ENCODE measurements at places on chromosomes 2 and 18.

DNA sequence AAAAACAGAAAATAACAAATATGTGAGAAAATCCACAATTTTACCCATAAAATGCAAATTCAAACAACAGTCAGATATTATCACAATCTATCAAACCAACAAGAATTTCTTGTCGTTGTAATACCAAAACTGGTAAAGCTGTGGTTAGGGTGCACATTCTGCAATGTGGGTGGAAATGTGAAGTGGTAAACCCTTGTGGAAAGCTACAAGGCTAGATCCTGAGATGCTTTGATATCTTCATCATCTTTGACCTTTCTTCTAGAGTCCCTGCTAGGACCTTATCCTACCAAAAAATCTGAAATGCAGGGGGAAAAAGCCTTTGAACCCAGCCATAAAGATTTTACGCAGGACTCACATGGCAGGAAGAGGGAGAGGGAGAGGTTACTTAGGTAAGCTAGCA is 17.2 kb upstream of the ATG16L1 start:
- H3K4me1 ChIP-seq, result no peaks in the 10 kb centered on the region
- H3K27me3 ChIP-seq, result no peaks in the 10 kb centered on the region

DNA sequence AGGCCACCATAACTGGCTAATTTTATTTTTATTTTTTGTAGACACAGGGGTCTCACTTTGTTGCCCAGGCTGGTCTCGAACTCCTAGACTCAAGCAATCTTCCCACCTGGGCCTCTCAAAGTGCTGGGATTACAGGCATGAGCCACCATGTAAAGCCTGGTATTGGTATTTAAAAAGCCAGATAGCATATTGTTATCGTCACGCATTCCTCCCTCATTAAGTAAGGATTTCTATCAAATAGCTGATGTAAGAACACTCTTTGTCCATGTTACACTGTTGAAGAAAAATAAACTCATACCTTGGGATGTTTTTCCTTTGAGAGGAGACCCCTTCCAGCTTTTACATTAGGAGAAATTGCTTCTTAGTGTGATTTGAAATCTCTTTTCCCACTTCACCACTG is 39.2 kb upstream of the DARS1 start:
- no peaks in the 10 kb centered on the region for H3K36me3 ChIP-seq
- H3K27ac ChIP-seq, result no peak overlapping the region
- no peak for DNase-seq
- no peaks in the 10 kb centered on the region for H3K27me3 ChIP-seq
- peaks cover 11% of the 10 kb centered on the region for H3K4me1 ChIP-seq
- no peak overlapping the region for H3K4me3 ChIP-seq

DNA sequence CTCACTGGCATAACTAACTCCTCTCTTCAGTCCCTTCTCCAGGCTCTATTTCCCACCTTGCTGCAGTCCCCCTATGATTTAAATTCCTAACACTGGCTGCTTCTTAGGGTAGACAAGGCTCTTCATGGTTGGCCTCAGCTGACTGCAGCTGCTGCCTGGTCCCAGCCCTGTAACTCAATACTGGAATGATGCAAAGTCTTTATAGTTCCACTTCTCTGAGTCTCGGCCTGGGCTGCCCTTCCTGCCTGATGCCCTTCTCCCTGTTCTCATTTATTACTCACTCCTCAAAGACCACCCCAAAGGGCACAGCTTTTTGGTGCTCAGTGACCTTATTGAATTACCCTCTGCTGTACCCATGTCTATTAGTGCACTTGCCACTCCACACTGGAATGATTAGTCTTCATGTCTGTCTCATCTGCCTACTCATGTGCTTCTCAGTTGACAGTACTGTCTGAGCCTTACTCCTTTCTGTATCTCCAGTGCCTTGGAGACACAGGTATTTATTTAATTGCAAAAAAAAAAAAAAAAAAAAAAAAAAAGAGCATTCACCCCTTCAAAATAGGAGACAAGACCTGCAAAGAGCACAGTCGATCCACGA is 199.4 kb upstream of the REV1 start:
- H3K36me3 ChIP-seq, result no peaks in the 10 kb centered on the region
- H3K4me3 ChIP-seq, result no peak overlapping the region
- no peaks in the 10 kb centered on the region for H3K27me3 ChIP-seq
- H3K4me1 ChIP-seq, result no peaks in the 10 kb centered on the region
- no peak overlapping the region for H3K27ac ChIP-seq
- no peak for DNase-seq

DNA sequence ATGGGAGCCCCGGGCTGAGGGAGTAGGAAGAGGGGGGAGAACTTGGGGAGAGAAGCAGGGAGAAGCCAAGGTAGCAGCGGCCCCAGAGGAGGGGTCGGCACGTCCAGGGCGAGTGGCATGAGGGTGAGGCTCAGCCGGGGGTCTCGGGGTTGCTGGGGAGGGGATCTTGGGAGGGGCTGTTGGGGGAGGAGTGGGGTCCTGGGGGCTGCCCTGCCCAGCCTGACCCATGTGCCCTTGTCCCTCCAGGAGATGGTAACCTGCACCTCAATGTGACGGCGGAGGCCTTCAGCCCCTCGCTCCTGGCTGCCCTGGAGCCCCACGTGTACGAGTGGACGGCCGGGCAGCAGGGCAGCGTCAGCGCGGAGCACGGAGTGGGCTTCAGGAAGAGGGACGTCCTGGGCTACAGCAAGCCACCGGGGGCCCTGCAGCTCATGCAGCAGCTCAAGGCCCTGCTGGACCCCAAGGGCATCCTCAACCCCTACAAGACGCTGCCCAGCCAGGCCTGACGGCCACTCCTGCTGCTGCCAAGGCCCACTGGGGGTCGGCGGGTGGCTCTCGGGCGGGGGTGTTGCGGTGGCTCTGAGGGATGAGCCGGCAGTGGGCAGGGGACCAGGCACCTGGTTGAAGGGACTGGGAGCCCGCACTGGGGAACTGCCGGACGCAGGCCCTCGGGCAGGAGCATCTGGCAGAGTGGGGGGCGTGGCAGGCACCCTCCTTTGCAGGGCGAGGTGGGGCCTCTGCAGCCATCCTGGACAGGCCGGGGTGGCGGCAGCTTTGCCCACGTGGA is 9.0 kb upstream of the GAL3ST2 start:
- DNase-seq, result no peak
- no peak overlapping the region for H3K4me3 ChIP-seq
- H3K27me3 ChIP-seq, result no peaks in the 10 kb centered on the region
- peaks cover 15% of the 10 kb centered on the region for H3K4me1 ChIP-seq

DNA sequence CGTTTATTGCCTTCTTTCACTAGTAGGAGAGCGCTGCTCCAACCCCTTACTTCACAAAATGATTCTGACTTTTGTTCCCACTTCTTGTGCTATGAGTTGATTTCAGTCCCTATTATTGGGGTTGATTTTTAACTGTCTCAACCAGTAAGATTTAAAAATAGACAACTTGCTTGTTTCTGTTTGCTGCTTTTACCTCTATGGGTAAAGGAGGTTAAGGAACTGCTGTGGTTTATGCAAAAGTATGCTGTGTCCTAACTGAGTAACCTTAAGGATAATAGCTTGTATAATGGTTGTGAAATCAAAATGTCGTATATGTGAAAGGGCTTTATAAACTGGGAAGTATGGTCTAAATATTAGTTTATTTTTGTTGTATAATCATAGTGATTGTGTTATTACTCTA is 22.6 kb downstream of the ALMS1 start:
- H3K4me1 ChIP-seq, result no peaks in the 10 kb centered on the region
- DNase-seq, result no peak
- no peaks in the 10 kb centered on the region for H3K36me3 ChIP-seq
- no peak overlapping the region for H3K27ac ChIP-seq
- H3K4me3 ChIP-seq, result no peak overlapping the region

DNA sequence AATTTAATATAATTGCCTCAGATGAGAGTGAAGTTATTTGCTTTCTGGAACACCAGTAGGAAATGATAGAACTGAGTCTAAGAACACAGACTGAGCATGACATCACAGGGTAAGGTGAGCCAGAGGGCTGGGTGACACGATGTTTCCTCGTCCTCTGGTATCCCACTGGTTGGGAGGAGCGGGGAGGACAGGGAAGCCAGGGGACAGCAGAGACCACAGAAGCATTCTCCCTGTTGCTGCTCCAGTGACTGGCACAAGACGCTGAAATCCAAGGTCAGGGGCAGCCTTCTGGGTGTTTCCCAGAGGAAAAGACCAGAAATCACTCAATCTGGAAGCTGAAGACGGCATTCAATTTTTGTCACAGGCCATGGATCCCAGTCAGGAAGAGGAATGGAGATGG is 363.4 kb upstream of the SOX11 start:
- H3K36me3 ChIP-seq, result no peaks in the 10 kb centered on the region
- H3K27ac ChIP-seq, result no peak overlapping the region
- no peaks in the 10 kb centered on the region for H3K4me1 ChIP-seq
- H3K4me3 ChIP-seq, result no peak overlapping the region
- no peaks in the 10 kb centered on the region for H3K27me3 ChIP-seq
- DNase-seq, result no peak

GRCh38 chr18:72871091-72871490 is 3.3 kb upstream of the NETO1 start:
- DNase-seq, result no peak
- no peak overlapping the region for H3K27ac ChIP-seq
- peaks cover 2% of the 10 kb centered on the region for H3K4me1 ChIP-seq
- peaks cover 10% of the 10 kb centered on the region for H3K27me3 ChIP-seq

GRCh38 chr18:23365602-23366001 is 87.5 kb upstream of the RIOK3 start:
- no peak overlapping the region for H3K27ac ChIP-seq
- H3K4me1 ChIP-seq, result no peaks in the 10 kb centered on the region
- H3K36me3 ChIP-seq, result no peaks in the 10 kb centered on the region
- DNase-seq, result no peak
- H3K4me3 ChIP-seq, result no peak overlapping the region
- no peaks in the 10 kb centered on the region for H3K27me3 ChIP-seq

GRCh38 chr2:103484906-103485305 is 723.1 kb downstream of the TMEM182 start:
- no peak for DNase-seq
- H3K36me3 ChIP-seq, result no peaks in the 10 kb centered on the region
- no peaks in the 10 kb centered on the region for H3K27me3 ChIP-seq
- H3K27ac ChIP-seq, result no peak overlapping the region

GRCh38 chr2:181228661-181229060 is 228.5 kb upstream of the ITGA4 start:
- no peaks in the 10 kb centered on the region for H3K36me3 ChIP-seq
- H3K27ac ChIP-seq, result no peak overlapping the region
- no peak for DNase-seq
- no peak overlapping the region for H3K4me3 ChIP-seq
- H3K27me3 ChIP-seq, result no peaks in the 10 kb centered on the region

DNA sequence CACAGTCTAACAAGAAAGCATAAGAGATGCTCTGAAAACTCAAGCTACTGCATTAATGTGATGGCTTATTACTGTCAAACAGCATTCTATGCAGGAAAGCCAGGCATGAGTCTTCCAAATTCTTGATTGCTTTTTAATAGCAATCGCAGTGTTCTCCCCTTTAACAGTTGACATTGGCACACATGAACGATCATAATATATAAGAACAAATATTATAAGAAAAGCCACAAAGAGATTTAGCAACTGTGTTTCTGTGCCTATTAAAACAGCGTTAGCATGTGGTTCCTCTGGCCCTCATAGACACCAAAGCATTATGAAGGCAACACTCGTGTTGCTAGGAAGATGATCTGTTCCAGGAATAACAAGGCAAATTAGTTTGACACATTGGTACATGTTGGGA is 245.0 kb downstream of the ACKR3 start:
- no peak overlapping the region for H3K4me3 ChIP-seq
- no peak overlapping the region for H3K27ac ChIP-seq
- no peaks in the 10 kb centered on the region for H3K4me1 ChIP-seq
- no peaks in the 10 kb centered on the region for H3K27me3 ChIP-seq
- no peak for DNase-seq

GRCh38 chr2:31386648-31387047 is 27.9 kb downstream of the XDH start:
- H3K36me3 ChIP-seq, result no peaks in the 10 kb centered on the region
- peaks cover 12% of the 10 kb centered on the region for H3K4me1 ChIP-seq
- no peaks in the 10 kb centered on the region for H3K27me3 ChIP-seq
- H3K4me3 ChIP-seq, result no peak overlapping the region
- no peak for DNase-seq

DNA sequence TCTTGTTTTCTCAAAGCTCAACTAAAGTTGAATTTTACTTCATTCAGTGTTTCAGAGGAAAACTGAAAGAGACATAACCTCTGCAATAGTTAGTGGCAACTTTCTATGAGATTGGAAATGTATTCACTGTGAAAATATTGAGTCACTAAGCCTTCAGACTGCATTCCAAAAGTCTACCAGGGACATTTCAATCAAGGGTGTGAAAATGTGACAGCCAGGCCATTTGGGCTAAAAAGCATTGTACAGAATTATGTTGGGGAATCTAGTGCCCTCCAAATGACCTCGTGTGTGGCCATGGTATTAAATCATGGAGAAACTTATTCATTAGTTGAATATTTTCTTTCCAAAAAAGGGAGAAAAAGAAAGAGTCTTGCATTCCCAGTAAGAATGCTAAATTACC is 251.9 kb downstream of the GRB14 start:
- DNase-seq, result no peak
- no peak overlapping the region for H3K27ac ChIP-seq
- no peaks in the 10 kb centered on the region for H3K27me3 ChIP-seq
- no peak overlapping the region for H3K4me3 ChIP-seq
- no peaks in the 10 kb centered on the region for H3K36me3 ChIP-seq

DNA sequence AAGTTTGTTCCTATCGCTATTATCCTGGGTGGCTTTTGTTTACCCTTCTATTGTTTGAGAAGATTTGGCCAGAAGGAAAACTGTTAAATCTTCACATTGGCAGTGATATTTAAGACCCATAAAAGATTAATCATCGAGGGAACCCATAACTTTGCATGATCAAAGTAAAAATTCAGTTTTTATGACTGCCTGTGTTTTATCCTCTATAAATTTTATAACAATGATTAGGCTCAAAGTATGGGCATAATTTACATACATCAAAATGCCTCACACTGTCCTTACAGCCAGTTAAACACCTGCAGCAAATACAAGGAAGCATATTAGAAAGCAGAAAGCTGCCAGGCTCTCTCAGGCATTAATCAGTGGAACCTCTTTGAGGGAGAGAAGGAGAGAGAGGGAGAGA is 289.1 kb downstream of the ICOS start:
- no peaks in the 10 kb centered on the region for H3K36me3 ChIP-seq
- no peak for DNase-seq
- peaks cover 37% of the 10 kb centered on the region for H3K27me3 ChIP-seq
- H3K4me3 ChIP-seq, result no peak overlapping the region
- no peak overlapping the region for H3K27ac ChIP-seq
- no peaks in the 10 kb centered on the region for H3K4me1 ChIP-seq

DNA sequence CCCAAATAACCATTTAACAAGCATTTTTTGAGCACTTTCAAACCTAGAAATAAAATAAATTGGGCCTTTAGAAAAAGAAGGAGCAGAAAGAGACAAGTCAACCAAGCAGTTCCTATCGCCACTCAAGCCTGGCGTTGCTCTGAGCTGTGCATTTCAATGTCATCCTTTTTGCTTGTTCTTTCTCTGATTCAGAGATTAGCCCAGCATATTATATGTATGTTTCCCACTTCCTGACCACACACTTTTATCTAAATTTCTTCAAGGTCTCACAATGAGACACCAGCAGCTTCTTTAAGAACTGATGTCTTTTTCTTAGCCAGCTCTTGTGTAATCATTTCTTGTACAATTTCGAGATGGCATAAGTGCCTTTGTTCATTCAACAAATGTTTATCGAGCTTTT is 344.5 kb upstream of the ID2 start:
- DNase-seq, result no peak
- H3K4me3 ChIP-seq, result no peak overlapping the region
- no peak overlapping the region for H3K27ac ChIP-seq

Data from H1 (cell line).